ENCODE measurements at places on chromosomes 3 and 15. TPM values are rescaled to one million over a fixed set of nuclear protein-coding genes. Genes with fewer than 3 reads are reported as not detected.

DNA sequence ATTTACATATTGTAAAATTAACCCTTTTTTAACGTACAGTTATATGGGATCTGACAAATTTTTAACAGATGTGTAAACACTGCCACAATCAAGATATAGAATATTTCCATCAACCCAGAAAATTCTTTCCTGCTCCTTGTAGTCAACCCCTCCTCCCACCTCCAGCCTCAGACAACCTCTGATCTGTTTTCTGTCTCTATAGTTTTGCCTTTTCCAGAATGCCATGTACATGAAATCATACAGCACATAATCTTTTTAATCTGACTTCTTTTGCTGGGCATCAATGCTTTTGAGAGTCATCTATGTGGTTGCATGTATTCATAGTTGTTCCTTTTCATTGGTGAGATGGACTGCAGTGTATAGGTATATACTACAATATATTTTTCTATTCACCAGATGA, 153.0 kb downstream of the SMAD6 start:
- DNase-seq: no peak

Gene GOLGB1
- 74.0 TPM for total RNA-seq

- DNase-seq: no peak
Measured at GRCh38 chr15:96053781-96054428, 276.6 kb upstream of the NR2F2 start.

GRCh38 chr3:153889905-153890334, 231.3 kb upstream of the ARHGEF26 start:
- DNase-seq: no peak

DNA sequence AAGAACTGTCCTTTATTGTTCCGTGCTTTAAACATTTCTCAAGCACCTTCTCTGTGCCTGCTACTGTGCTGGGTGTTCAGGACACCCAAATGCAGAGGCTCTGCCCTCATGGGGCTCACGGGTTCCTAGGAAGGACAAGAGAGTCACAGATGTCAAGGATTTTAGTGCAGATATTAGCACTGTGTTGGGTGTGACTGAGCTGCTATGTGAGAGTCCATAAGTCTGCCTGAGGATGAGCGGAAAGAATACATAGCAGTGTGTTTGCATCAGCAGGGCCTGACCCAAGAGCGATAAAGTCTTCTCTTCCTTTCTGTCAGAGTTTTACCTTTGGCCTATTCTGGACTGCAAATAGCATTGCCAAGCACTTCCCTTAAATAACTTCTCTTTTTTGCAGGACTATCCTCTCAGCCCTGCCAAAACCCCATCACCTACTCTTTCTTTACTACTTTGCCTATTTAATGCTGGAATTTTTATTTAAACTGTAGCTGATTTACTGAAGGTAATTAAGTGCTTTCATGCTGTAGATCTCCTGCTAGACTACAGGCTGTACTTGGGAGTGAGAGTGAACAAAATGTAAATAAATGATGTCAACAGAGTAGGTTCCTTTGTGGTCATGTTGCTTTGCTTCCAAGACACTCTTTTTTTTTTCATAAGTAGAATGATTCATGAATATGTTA, 459.4 kb upstream of the TPRG1 start:
- DNase-seq: no peak

All from aorta (tissue), 5 donors.